ENCODE measurements at places on chromosomes 2 and 18. TPM values are rescaled to one million over a fixed set of nuclear protein-coding genes. Genes with fewer than 3 reads are reported as not detected.

DNA sequence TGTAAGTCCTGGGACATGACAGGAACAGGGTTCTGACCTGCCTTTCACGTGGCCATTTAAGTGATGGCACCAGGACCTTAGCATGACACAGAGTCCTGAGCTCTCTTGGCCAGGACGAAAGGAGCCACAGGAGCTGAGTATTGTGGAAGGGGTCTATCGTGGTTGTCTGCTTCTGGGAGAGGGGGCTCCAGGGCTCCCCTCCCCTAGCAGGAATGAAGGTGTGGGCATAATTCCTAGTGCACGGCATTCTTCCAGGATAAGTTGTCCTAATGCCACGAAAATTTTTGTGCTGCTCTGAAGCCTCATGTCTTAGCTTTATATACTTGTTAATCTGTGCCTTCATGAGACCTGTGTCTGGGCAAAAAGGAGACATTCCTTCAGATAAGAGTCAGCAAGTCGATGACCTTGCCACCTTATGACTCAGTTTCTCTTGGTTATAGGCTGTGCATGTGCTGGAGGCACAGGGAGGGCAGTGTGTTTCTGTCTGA lies 17.1 kb downstream of the GATA6 start:
- peaks cover 10% of the 10 kb centered on the region for H3K27me3 ChIP-seq
- no peak overlapping the region for H3K27ac ChIP-seq
- H3K36me3 ChIP-seq, result no peaks in the 10 kb centered on the region

DNA sequence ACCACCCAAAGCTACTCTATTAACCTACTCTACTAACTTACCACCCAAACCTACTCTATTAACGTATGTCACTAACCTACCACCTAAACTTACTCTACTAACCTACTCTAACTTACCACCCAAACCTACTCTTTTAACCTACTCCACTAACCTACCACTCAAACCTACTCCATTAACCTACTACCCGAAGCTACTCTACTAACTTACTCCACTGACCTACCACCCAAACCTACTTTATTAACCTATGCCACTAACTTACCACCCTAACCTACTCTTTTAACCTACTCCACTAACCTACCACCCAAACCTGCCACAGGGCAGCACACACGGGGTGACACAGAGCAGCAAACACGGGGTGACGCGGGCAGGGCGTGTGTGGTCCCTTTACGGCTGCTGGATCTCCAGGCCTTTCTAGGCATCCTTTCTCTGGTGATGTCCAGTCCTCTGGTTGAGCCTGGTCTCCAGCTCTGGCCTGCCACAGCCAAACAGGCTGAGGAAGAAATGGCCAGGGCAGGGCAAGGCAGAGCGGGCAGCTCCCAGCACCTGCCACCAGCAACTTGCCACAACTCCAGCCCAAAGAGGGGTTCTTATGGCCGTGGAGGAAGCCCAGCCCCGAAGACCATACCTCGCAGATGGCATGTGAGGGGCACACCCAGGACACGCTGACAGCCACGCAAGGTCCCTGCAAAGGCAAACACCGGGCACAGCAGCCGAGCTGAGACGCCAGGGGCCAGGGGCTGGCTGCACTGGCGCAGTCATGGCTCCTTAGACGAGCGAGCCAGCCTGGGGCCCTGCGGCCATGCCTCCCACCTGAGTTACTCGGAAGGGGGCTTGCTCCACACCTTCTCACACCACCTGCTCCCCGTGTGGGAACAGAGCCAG lies 25.7 kb downstream of the PXDN start:
- no peak overlapping the region for H3K27ac ChIP-seq
- H3K4me3 ChIP-seq, result no peak overlapping the region
- no peaks in the 10 kb centered on the region for H3K36me3 ChIP-seq
- H3K27me3 ChIP-seq, result no peaks in the 10 kb centered on the region
- H3K4me1 ChIP-seq, result no peaks in the 10 kb centered on the region

DNA sequence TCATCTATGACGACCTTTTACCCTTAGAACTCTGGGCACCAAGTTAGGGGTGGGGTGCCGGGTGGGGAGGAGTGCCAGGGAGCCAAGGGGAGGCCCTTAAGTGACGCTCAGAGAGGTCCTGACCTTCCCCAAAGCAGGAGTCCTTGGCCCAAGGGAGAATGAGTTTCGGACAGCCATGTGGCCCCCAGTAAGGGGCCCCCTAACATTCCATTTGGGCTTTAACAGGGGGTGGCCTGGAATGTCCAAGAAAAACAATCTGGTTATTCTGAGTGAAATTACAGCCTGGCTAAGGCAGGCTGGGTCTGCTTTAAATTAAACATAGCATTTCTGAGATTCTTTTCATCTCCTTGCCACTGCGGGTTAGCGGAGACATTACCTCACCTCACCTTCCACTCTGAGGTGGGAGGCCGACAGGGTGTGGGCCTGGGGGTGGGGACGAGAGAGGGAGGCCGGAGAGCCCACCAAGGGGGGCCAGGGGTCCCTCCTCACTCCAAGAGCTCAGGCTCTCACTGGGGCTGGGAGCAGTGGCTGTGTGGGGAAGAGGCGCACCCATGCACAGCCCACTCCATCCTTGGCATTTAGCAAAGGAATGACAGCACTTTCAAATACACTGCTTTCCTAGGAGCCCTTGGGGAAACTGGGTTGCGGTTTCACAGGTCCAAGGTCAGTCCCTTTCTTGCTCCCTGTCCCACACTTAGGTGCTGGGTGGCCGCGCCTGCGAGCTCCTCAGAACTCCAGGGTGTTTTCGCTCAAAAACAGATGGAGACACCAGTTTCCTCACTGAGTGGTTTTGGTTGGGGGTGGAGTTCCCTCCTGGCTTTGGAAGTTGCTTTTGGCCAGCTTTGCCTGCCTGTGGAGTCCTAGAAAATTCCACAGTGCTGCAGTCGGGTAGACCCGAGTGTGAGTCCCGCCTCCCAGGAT lies 107.4 kb downstream of the POLR1A start:
- H3K36me3 ChIP-seq, result peaks cover 6% of the 10 kb centered on the region
- peak overlapping the region; percentile 50 for H3K4me3 ChIP-seq
- peaks cover 1% of the 10 kb centered on the region for H3K27me3 ChIP-seq

DNA sequence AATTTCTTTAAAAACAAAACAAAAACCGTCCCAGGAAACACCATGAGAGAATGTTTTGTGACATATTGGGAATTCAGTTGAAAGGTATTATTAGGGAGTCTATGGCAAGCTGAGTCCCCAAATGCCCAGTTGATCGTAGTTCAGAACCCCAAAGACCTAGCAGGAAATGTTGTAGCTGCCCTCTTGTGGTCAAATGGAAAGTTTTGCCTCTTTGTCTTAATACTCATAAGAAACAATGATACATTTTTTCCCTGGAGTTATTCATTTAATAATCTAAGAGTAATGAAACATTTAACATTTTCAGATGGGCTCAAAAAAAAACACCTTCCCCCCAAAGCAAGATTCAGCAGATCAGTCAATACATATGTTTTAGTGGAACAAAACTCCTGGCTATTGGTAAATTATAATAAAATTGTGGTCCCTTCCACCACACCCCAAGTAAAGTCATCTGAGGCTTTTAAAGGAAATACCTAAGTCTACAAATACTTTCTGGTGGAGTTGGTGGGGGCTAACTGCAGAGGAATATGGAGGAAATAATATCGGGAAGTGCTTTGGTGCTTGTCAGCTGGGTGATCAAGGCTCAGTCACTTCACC lies 37.8 kb upstream of the EFEMP1 start:
- H3K4me3 ChIP-seq, result no peak overlapping the region
- no peak for DNase-seq
- H3K27me3 ChIP-seq, result peaks cover 4% of the 10 kb centered on the region
- H3K36me3 ChIP-seq, result no peaks in the 10 kb centered on the region
- H3K4me1 ChIP-seq, result no peaks in the 10 kb centered on the region

Gene ASB18
- total RNA-seq, result not detected

- no peak overlapping the region for H3K4me3 ChIP-seq
- peaks cover 4% of the 10 kb centered on the region for H3K27me3 ChIP-seq
- H3K4me1 ChIP-seq, result peaks cover 59% of the 10 kb centered on the region
- no peak overlapping the region for H3K27ac ChIP-seq
- peaks cover 26% of the 10 kb centered on the region for H3K36me3 ChIP-seq
- DNase-seq, result no peak
Observed at GRCh38 chr18:44835703-44836102, 155.0 kb downstream of the SETBP1 start.

GRCh38 chr2:168239281-168239680 lies 8.1 kb downstream of the STK39 start:
- H3K4me3 ChIP-seq, result no peak overlapping the region
- peaks cover 26% of the 10 kb centered on the region for H3K4me1 ChIP-seq
- no peak overlapping the region for H3K27ac ChIP-seq
- DNase-seq, result no peak
- H3K27me3 ChIP-seq, result no peaks in the 10 kb centered on the region

DNA sequence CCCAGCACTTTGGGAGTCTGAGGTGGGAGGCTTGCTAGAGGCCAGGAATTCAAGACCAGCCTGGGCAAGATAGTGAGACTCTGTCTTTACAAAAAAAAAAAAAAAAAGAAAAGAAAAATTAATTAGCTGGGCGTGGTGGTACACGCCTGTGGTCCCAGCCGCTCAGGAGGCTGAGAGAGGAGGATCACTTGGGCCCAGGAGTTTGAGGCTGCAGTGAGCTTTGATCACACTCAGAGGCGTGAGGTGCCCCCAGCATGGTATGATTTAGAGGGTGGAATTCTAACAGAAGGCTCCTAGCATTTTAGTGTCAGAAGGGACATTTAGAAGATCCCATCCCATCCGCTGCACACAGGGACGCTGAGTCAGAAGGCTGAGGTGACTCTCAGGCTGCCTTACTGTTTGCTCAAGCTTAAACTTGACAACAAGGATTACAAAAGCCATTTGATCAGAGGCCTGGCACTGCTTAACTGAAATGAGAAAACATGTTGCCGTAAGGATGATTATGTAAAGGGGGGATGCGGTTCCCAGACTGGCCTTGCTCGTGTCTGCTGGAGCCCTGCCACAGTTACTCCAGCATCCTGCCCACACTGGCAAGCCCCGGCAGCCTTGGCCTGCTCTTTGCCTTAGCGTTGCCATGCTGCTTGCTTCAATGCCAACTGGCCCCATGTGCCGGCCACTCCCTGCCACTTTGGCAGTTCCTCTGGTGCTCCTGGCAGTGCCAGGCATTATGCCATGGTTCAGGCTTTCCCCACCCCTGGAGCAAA lies 45.6 kb upstream of the SLC1A4 start:
- H3K27me3 ChIP-seq, result peaks cover 2% of the 10 kb centered on the region
- no peaks in the 10 kb centered on the region for H3K36me3 ChIP-seq
- H3K4me3 ChIP-seq, result no peak overlapping the region

GRCh38 chr2:96329456-96329855 lies 4.3 kb downstream of the ITPRIPL1 start:
- H3K4me3 ChIP-seq, result no peak overlapping the region
- H3K36me3 ChIP-seq, result peaks cover 42% of the 10 kb centered on the region
- no peak for DNase-seq
- peaks cover 66% of the 10 kb centered on the region for H3K4me1 ChIP-seq
- no peaks in the 10 kb centered on the region for H3K27me3 ChIP-seq

Gene ZNF385B
- total RNA-seq, result not detected

GRCh38 chr2:25763575-25763974 lies 90.2 kb upstream of the DTNB start:
- no peak overlapping the region for H3K27ac ChIP-seq
- H3K36me3 ChIP-seq, result peaks cover 49% of the 10 kb centered on the region
- DNase-seq, result no peak

GRCh38 chr2:46871976-46872381 lies 43.6 kb downstream of the MCFD2 start:
- peaks cover 9% of the 10 kb centered on the region for H3K4me1 ChIP-seq
- H3K4me3 ChIP-seq, result no peak overlapping the region
- no peaks in the 10 kb centered on the region for H3K27me3 ChIP-seq
- DNase-seq, result no peak

GRCh38 chr2:134262684-134263083 lies 8.8 kb downstream of the MGAT5 start:
- H3K4me3 ChIP-seq, result no peak overlapping the region
- DNase-seq, result no peak
- H3K27me3 ChIP-seq, result peaks cover 15% of the 10 kb centered on the region
- H3K27ac ChIP-seq, result no peak overlapping the region
- H3K36me3 ChIP-seq, result peaks cover 5% of the 10 kb centered on the region

DNA sequence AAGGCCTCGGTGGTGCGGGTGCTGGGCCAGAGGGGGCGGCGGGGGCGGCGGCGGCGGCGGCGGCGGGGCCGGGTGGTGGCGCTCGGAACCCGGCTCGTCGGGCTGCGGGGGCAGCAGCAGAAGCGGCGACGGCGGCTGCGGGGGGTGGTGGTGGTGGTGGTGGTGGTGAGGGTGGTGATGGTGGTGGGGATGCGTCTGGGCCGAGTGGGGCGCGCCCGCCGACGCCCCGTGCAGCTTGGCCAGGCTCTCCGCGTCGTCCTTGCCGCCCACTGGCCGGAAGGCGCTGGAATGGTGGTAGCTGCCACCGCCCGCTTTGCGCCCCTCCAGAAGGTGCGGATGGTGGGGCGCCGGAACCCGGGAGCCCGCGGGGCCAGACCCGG lies 4.4 kb downstream of the SKOR2 start:
- H3K27me3 ChIP-seq, result peaks cover 68% of the 10 kb centered on the region
- H3K4me3 ChIP-seq, result no peak overlapping the region
- DNase-seq, result no peak
- H3K36me3 ChIP-seq, result peaks cover 4% of the 10 kb centered on the region
- H3K27ac ChIP-seq, result no peak overlapping the region

Data from activated T-helper 1 cell treated with anti-CD3 and anti-CD28 coated beads, Interleukin-12 subunit alpha, Interleukin-12 subunit beta, Interleukin-2, Interleukin-4 antibody, amounts not matched to agents 30 ng/mL and 10 ng/mL and 1 ng/mL, durations not matched to agents 14 hours and 24 hours and 36 hours (primary cell).